ENCODE measurements at places on chromosomes 13 and 19.

DNA sequence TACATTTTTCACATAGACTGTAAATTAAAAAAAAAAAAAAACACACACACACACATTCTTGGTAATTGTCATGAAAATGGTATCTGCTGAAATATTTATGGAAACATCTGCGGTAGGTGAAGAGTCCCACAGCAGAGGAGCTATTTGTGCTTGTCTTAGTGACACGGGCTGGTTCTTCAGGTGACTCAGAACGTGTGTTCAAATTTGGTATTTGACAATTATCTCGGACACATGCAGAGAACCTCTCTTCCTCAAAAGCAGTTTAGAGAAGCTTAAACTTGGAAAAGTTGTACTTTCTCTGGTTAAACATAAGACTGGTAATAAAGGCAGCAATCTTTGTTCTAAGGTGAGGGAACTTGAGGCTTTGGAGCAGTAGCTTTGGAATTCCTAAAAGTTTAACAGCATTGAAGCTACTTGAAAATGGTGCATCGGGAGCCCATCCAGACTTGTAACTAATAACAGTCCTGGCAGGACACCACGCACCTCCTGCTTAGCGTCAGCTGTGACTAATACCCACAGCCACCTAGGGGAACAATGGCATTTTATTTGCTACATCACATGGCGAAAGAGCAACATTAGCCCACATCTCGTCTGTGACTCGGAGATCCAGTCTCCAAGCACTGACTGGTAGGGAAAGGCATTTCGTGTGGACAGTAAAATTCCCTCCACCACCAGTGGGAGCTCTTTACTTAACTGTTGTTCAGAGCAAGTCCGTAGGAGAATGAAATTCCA lies 1505.1 kb upstream of the SLC10A2 start:
- no peaks in the 10 kb centered on the region for H3K4me1 ChIP-seq
- H3K27ac ChIP-seq, result no peak overlapping the region
- H3K27me3 ChIP-seq, result no peaks in the 10 kb centered on the region

DNA sequence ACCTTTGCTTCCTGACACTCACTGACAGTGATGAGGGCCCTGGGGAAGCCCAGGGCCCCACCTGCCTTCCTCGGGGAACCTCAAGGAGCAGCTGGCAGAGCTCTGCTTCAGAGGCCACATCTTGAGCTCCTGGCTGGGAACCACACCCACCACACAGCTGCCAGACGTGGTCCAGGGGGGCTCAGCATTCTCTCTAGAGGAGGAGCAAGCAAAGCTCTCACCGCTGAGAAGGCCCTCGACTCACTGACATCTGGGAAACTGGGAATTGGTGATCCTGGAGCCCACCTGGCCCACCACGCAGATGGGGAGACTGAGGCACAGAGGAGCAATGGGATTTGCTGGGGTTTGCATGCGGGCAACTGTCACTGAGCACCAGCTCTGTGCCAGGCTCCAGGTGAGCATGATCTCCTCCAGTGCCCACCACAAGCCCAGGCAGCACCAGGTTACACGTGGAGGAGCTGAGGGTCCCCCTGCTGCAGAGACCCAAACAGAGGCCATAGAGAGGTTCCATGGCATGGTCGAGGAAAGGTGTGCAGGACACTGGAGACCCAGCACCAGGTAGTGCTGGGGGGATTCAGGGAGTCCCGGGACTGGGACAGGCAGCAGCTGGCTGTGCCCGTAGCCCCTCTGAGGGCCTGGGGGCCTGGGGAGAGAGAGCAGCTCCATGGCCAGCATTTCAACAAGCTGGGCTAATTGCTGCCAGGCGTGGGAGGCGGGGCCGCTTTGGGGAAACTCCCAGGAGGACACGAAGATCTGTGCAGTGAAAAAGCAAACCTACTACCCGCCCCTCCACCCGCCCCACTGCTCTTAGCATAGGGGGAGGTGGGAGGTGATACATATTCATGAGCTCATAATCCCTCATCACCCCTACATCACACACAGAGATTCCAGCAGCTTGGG lies 33.4 kb downstream of the PEPD start:
- no peak overlapping the region for H3K4me3 ChIP-seq
- no peaks in the 10 kb centered on the region for H3K4me1 ChIP-seq
- no peaks in the 10 kb centered on the region for H3K36me3 ChIP-seq
- peak; percentile 35 for DNase-seq
- no peaks in the 10 kb centered on the region for H3K27me3 ChIP-seq

DNA sequence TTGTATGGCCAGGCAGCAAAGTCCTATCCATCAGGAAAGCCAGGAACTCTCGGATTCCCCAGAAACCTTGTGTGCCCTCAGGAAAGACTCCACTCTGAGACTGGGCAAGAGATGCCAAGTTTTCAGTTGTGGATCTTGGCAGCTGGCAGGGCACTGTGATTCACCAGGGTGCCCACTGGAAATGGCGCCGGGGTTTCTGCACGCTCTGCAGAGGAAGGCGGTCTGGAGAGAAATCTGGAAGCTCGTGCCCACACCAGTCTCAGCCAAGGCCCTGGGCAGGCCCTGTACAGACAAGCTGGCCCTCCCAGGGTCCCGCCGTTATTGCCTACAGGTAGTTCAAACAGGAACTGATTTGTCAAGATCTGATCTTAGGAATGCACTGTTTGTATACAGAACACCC lies 4.9 kb downstream of the NAPA start:
- peak overlapping the region; percentile 98 for H3K27ac ChIP-seq
- no peak overlapping the region for H3K4me3 ChIP-seq
- no peaks in the 10 kb centered on the region for H3K27me3 ChIP-seq
- DNase-seq, result no peak
- peaks cover 45% of the 10 kb centered on the region for H3K4me1 ChIP-seq

DNA sequence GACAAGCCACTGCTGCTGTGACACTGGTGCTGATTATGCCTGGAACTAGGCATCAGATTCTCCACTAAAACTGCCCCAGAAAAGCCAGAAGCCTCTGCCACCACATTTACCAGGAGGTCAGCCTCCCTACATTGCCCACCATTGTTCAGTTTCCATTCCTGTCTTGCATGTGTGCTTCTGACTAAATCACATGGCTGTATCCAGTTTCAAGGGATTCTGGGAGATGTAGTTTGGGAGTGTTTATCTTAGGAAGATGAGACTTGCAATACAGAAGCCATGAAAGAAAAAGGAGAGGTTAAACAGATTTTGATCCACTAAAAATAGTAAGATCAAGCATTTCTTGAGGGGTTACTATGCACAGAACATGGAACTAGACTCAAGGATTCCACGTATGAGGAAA lies 40.7 kb upstream of the SERPINE3 start:
- no peak overlapping the region for H3K27ac ChIP-seq
- no peaks in the 10 kb centered on the region for H3K4me1 ChIP-seq
- H3K27me3 ChIP-seq, result no peaks in the 10 kb centered on the region
- no peak overlapping the region for H3K4me3 ChIP-seq
- DNase-seq, result no peak
- no peaks in the 10 kb centered on the region for H3K36me3 ChIP-seq

DNA sequence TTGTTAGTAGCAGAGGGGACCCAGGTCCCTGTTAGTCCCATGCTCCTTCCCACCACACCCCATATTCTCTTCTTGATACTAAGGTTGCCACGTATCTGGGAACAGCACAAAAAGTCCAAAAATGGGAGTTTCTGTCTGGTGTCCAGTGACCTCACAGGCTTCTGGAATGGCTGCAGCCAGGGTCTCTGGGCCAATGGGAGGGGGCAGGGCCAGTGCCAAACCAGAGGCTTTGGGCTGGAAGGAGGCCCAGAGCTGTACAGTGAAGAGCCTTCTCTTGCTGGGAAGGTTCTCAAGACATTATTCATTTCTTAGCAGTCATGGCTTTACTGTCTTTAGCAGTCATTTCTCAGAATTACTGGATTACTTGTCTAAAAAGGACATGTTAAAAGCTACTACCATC lies 119.2 kb downstream of the FRY start:
- no peaks in the 10 kb centered on the region for H3K27me3 ChIP-seq
- H3K27ac ChIP-seq, result no peak overlapping the region
- no peaks in the 10 kb centered on the region for H3K36me3 ChIP-seq
- no peaks in the 10 kb centered on the region for H3K4me1 ChIP-seq
- no peak overlapping the region for H3K4me3 ChIP-seq

GRCh38 chr13:39777527-39778061 lies 122.1 kb downstream of the COG6 start:
- H3K27me3 ChIP-seq, result no peaks in the 10 kb centered on the region
- no peaks in the 10 kb centered on the region for H3K36me3 ChIP-seq
- H3K27ac ChIP-seq, result no peak overlapping the region
- no peak for DNase-seq
- H3K4me1 ChIP-seq, result no peaks in the 10 kb centered on the region
- H3K4me3 ChIP-seq, result no peak overlapping the region

- H3K4me1 ChIP-seq, result no peaks in the 10 kb centered on the region
- no peak for DNase-seq
- H3K27me3 ChIP-seq, result no peaks in the 10 kb centered on the region
- no peaks in the 10 kb centered on the region for H3K36me3 ChIP-seq
Observed at GRCh38 chr13:109241160-109241559, 545.2 kb downstream of the IRS2 start.

DNA sequence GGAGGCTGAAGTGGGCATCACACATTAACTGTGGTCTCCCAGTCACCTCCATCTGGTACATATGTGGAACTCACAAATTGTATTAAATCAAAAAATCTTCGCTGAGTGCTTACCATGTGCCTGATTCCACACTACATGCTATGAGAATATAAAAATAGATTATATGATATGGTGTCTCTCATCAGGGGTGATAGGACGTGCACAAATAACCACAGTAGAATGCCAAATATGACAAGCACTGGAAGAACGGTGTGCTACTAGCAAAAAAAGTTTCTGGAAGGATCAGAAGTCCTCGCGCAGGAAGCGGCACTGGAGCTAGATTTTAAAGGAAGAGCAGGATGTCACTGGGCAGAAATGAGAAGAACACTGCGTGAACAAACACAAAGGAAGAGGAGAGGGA lies 62.3 kb downstream of the TBC1D4 start:
- no peak overlapping the region for H3K4me3 ChIP-seq
- DNase-seq, result no peak
- H3K27ac ChIP-seq, result no peak overlapping the region
- H3K27me3 ChIP-seq, result no peaks in the 10 kb centered on the region
- H3K4me1 ChIP-seq, result peaks cover 35% of the 10 kb centered on the region

DNA sequence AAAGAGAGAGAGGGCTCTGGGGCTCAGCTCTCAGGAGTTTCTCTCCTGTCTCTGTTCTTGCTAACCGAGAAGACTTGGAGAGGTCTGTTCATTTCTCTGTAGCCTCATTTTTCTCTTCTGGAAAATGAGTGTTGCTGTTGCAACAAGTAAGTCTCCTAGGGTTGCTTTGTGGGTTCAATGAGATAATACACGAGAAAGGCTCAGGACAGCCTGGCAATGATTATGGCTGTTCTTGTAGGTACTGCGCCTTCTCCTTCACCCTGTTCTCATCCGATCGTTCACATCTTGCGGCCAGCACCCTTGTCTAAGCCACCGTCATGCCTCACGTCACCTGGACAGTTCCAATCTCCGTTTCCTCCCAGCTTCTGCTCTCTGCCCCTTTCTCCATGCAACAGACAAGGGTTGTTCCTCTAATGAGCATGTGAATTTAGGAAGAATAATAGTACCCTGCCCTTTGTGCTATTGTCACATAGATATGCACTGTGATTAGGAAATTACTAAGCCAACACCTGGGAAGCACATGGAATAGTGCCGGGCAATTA lies 4.2 kb downstream of the C5AR1 start:
- H3K36me3 ChIP-seq, result no peaks in the 10 kb centered on the region
- H3K4me1 ChIP-seq, result peaks cover 9% of the 10 kb centered on the region
- no peaks in the 10 kb centered on the region for H3K27me3 ChIP-seq
- no peak for DNase-seq

- H3K27ac ChIP-seq, result peak within 1 kb of the TSS; percentile 78
- peak; percentile 80 for DNase-seq
- H3K4me3 ChIP-seq, result peak within 1 kb of the TSS; percentile 55
- no peaks in the 10 kb centered on the region for H3K36me3 ChIP-seq
Observed at GRCh38 chr13:113157929-113158747, at the start of gene PROZ. Gene PROZ, plus strand, starts transcription at chr13:113158648. Its CDS starts 13 bp downstream, at chr13:113158661.

- no peaks in the 10 kb centered on the region for H3K27me3 ChIP-seq
- no peak overlapping the region for H3K4me3 ChIP-seq
- no peaks in the 10 kb centered on the region for H3K4me1 ChIP-seq
- no peaks in the 10 kb centered on the region for H3K36me3 ChIP-seq
Observed at GRCh38 chr19:33926306-33926705, 129.6 kb downstream of the KCTD15 start.

DNA sequence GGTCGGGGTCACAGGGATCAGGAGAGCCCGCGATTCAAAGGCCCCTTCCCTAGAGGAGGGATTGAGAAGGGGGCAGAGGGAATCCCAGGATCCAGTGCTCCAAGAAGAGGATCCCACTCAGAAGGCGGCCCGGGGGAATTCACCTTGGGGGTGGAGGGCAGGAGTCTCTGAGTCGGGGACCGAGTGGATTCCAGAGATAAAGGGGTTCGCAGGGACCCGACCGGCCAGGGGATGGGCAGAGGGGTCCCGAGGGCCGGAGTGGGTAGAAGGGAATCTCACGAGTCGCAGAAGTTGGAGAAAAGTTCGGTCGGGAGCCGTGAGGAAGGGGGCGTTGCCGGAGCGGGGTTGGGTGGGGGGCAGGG lies 261 bp downstream of the PRKD2 start:
- no peaks in the 10 kb centered on the region for H3K36me3 ChIP-seq
- DNase-seq, result no peak
- no peaks in the 10 kb centered on the region for H3K4me1 ChIP-seq
- peak overlapping the region; percentile 93 for H3K27ac ChIP-seq
- no peaks in the 10 kb centered on the region for H3K27me3 ChIP-seq

DNA sequence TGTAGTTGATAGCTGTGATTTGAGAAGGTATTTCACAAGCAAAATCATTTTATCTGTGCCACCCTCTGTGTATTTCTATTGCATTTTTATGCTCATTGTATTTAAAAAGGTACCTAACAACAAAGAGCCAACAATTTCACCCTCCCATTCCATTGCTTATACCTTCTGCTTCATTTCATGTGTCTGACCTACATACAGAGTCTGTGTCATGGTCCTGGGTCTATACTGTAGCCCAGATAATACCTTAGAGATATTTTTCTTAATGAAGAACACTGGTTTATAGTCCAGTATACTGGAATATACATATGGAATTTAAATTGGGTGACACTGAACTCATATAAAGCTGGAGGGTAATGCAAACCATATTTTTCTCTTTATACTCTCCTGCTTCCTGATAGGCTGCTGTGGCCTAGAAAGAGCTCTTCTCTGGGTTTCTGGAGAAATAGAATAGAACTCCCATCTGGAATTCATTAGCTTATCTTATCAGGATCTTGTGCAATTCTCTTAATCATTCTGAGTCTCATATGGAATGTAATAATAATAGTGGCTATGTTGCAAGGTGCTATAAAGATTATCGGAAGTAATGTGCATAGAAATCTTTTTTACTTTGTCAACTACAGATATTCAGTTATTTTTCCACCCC lies 31.8 kb upstream of the SPART start:
- no peak overlapping the region for H3K27ac ChIP-seq
- H3K4me1 ChIP-seq, result peaks cover 6% of the 10 kb centered on the region
- H3K36me3 ChIP-seq, result no peaks in the 10 kb centered on the region
- DNase-seq, result no peak
- no peak overlapping the region for H3K4me3 ChIP-seq

- H3K4me1 ChIP-seq, result no peaks in the 10 kb centered on the region
- DNase-seq, result no peak
- no peak overlapping the region for H3K4me3 ChIP-seq
- no peak overlapping the region for H3K27ac ChIP-seq
- no peaks in the 10 kb centered on the region for H3K27me3 ChIP-seq
Observed at GRCh38 chr13:81172603-81173002, 831.7 kb upstream of the SPRY2 start.

GRCh38 chr19:40217027-40217810 lies 965 bp downstream of the TTC9B start:
- no peak overlapping the region for H3K27ac ChIP-seq
- no peaks in the 10 kb centered on the region for H3K36me3 ChIP-seq

GRCh38 chr13:80428349-80429096 lies 87.6 kb upstream of the SPRY2 start:
- no peak overlapping the region for H3K27ac ChIP-seq
- no peaks in the 10 kb centered on the region for H3K4me1 ChIP-seq
- no peaks in the 10 kb centered on the region for H3K36me3 ChIP-seq
- no peak overlapping the region for H3K4me3 ChIP-seq
- DNase-seq, result no peak
- no peaks in the 10 kb centered on the region for H3K27me3 ChIP-seq
